ENCODE measurements at places on chromosomes 4 and X.

DNA sequence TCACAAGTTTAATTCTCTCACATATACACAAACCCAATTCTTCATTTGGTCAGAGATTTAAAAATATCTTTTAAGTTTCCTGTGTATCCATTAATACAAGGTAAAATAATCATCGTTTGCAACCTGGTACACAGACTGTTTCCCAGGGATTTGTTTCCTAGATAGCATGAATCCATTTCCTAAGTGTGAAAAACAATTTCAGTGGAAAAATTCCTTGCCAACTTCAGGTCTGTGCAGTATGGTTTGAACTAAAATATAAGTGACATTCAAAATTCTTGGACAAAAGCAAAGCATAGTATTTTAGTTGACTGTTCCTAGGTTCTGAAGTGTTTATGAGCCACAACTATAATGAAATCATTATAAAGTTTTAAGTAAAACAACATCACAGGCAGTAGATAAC lies 24.4 kb downstream of the NAF1 start:
- no peak for DNase-seq

- DNase-seq = no peak
These were observed 38.5 kb downstream of the HERC3 start for GRCh38 chr4:88630756-88631155.

GRCh38 chr4:77040270-77040669 lies 35.5 kb downstream of the CCNI start:
- no peak for DNase-seq

DNA sequence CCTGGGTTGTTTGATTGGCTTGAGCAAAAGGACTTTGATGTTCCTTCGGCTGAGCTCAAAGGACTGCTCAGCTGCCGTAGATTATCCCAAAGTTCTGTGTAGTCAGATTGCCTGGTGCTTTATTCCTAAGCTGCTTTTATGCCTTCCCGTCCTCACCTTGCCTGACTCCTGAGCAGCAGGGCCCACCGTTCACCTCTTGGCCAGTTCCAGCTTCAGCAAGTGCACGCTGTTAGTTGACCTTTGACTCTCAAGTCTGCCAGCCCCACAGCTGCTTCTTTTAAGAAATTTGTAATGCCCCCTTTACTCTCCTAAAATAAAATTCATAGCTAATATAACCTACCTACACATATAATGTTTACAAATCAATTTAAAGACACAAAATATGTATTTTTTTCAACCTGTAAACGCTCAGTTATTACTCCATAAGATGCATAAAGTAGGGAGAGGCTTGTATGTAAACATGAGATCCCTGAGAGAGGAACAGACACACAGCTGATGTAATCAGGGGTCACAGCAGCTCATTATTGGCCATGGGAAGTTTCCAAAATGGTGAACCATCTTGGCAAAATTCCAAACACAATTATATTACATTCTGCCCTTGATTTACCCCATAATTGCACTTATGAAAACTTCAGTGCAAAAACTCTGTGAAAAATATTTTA lies 28.6 kb downstream of the UCHL1 start:
- no peak for DNase-seq

Data from activated gamma-delta T cell treated with anti-CD3 and anti-CD28 coated beads, Interleukin-2, amount 50 U/mL, for 16 hours (primary cell).